ENCODE measurements at places on chromosomes 6 and 20.
A peak's percentile ranks its signal among the peaks of the same experiment; 100 is the strongest.

DNA sequence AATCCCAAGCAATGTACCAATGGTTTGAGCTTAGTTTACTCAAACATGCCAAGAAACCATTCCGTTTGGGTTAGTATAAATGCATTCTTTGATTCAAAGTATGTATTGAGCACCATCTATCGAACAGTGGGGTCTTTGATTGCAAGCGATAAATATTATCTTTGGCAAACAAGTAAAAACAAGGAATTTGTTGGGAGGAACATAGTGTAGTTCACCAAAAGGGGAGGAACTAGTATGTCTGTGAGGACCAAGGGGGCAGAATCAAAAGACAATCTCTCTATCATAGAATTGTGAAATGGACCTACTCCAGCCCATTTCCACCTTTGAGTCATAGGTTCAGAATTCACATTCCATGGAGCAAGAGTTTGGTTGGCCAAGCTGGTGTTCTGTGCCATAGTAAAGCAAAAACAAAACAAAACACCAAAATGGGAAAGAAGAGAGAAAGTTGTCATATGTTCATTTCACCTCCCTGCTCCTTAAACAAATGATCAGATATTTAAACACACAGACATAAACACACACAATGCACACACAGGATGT, 266.0 kb downstream of the TSHZ2 start:
- DNase-seq = no peak

DNA sequence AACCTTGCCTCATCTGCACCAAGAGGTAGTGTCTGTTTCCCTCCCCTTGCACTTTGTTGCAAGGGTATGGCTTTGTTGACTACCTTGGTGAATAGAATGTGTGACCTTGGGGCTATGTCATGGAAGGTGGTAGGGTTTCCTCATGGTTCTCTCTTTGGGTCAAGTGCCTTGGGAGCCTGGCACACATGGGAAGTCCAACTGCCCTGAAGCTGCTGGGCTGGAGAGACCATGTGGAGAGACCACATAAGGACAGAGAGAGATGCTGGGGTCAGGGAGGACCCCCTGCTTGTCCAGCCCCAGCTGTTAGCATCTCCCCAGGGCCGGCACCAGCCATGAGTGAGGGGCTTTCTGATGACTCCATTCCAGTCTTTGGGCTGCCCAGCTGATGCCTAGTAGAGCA, 95.5 kb upstream of the PAX1 start:
- DNase-seq = no peak

DNA sequence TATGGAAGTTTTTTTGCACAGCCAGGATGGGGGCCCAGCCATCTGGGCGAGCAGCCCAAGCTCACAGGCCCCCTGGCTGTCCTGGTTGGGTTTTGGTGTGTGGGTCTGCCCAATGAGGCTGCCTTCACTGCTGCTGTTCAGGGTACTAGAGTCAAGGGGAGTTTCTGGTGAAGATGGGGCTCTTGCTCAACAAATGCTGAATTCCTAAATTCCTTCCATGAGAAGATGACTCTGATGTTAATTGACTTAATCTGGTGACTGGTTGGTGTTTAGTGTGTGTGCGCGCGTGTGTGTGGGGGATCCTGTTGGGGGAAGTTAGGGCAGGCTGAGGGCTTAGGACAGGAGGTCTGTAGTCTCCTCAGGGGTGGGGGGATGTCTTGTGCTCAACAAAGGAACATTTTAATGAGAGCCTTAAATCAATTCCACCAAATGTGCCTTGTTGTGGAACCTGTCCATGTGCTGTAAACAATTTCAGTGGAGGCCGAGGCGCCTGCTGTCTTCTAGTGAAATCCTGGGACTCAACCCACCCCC, 1.9 kb downstream of the PTK7 start:
- no peak for DNase-seq

GRCh38 chr20:52624281-52624680, 347.9 kb upstream of the TSHZ2 start:
- no peak for DNase-seq

DNA sequence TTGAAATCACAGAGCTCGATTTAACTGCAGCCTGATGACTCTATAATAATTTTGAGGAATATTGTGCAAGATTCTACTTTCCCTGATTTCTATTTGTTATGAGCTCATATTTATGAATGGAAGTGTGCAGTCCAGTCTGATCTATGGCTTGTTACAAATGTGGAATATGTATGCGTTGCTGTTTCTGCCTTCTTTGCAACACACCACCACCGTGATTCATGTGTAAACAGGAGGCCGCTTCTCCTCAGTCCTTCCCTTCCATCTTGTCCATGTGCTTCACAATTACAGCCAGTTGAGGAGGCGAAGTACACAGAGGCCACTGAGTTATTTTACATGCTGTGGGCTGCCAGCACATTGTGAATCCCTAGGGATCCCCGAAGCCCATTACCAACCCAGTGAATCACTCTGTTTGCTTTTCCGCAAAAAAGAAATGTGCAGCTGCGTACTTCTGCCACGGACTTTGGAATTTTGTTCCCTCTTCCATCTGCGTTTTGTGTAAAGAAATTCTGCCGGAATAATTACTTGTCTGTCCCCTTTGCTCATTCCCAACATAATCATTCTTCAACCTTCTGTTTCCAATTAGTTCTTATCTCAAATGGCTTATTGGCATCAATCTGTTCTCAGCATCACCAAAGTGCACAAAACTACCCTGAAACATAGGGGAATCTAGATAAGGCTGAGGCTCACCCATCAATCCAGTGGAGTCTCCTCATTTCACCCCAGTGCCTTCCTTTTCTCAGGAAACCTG, 551.6 kb upstream of the CITED2 start:
- peak; percentile 70 for DNase-seq

DNA sequence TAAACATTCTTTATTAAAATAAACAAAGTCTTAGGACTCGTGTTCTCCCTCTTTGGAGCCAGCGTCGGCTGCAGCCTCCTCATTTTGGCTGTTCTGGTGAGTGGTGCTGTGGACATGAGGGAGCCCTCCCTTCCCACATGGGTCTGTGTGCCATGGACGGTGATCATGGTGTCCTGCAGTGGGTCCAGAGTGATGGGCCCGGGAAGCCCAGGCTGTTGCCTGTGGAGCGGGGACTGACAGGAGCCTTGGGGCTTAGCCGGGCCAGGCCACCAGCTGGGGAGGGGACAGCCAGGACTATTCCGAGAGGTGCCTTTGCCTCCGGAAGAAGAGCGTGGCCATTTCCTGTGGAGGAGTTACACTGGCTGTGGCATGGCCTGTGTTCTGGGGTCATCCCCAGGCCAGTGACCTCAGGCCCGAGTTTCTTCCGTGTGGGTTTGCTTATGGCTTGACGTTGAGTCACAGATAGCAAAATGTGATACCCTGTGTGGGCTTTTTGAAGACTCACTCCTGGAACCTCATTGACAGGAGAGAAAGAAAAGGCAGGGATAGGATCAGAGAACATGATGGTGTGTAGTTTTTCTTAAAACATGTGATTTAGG, 153.4 kb downstream of the DTNBP1 start:
- no peak for DNase-seq

DNA sequence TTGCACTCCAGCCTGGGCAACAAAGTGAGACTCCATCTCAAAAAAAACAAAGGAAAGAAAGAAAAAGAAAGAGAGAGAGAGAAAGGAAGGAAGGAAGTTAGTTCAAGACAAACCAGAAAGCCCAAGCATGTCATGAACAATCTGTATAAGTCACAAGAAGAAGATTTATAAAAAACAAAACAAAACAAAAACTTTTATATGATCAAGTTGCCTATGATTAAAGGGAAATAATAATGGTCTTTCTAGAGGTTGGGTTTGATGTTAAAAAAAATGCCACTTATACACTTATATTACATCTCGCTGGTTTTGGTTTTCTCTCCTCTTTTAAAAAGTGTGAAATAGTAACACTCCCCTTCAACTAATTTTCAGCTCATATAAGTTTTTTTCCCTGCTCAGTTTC, 146.2 kb upstream of the CARMIL1 start:
- DNase-seq = no peak

- DNase-seq = peak; percentile 36
Measured at GRCh38 chr6:128882991-128883611, at the start of gene LAMA2. TSS of gene LAMA2 (plus strand) at chr6:128883138. CDS start at chr6:128883246, 108 bp downstream.

- DNase-seq = no peak
Measured at GRCh38 chr6:75368864-75369402, 84.3 kb upstream of the TMEM30A start.

DNA sequence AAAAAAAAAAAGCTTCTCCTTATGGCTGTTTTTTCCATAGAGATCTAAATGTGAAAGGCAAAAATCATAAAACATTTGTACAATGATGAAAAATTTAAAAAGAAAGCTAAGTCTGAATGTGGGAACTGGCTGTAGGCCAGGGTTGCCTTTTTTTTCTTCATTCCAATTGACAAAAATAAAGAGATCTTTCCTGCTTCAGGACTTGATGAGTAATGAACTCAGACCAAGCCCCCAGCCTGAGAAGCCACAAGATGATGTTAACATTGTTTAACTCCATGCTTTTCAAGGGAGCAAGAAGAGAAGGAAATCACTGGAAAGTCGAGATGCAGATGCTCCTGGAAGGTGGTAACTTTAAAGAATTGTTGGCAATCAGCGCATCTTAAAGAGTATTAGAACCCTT, 41.4 kb downstream of the TRMT6 start:
- DNase-seq = no peak

- no peak for DNase-seq
Measured at GRCh38 chr6:29005183-29005885, at the start of gene ZNF311. TSS of gene ZNF311 (minus strand) at chr6:29005315. CDS start at chr6:29003954, 1,361 bp downstream.

DNA sequence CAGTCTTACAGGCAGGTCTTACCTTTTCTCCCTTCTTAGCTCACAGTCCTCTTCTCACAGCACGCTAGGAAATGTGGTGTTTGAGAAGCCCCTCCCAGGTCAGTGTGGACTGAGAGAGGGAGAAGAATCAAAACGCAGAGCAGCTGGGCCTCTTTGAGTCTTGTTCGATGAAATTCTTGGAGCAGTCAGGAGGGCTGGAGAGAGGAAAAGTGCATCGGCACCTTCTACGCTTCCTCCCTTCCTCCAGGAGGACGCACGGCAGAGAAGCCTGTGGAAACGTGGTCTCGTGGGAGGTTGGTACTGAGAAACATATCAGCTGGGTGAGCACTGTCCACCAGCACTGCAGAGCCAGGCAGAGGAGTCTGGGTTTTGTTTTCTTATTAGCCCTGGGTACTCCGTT, 52.7 kb downstream of the TXLNB start:
- no peak for DNase-seq

- peak; percentile 96 for DNase-seq
Measured at GRCh38 chr6:42569102-42570028, 5.5 kb downstream of the UBR2 start.

GRCh38 chr6:150269130-150269856, 99.5 kb upstream of the IYD start:
- DNase-seq = no peak

DNA sequence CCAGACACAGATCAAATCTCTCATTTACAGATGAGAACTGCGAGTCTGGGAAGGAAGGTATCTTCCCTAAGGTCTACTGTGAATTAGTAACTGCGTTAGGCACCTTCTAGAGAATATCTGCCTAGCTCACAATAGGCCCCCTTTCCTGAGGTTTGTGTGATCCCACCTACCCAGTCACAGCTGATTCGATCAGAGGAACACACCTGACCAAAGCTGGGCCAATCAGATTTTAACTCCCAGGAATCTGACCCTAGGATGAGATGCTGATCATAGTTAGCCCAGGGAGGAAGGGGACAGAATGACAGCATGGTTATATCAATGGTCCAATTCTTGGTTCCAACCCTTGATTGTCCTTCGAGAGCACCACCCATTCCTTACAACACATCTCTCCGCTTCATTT, 7.4 kb upstream of the CCDC167 start:
- no peak for DNase-seq

GRCh38 chr6:137646484-137646883, 152.3 kb upstream of the OLIG3 start:
- DNase-seq = no peak

DNA sequence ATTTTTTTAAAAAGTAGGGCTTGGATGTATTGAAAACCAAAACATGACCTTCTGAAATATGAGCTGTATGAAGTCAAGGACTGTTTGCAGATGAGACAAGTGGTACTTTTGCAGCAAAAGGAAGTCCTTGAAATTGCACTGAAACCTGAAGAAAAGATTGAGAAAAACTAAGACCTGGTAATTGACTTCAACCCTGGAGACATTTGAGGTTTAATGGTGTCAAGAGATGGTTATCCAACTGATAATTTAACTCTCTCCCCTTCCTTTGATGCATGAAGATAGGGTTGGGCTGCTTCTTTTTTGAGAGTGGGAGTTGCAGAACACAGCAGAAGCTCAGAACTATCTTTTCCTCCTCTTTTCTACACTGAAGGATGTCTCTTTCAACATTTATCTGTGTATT, 180.9 kb upstream of the DTNBP1 start:
- no peak for DNase-seq

DNA sequence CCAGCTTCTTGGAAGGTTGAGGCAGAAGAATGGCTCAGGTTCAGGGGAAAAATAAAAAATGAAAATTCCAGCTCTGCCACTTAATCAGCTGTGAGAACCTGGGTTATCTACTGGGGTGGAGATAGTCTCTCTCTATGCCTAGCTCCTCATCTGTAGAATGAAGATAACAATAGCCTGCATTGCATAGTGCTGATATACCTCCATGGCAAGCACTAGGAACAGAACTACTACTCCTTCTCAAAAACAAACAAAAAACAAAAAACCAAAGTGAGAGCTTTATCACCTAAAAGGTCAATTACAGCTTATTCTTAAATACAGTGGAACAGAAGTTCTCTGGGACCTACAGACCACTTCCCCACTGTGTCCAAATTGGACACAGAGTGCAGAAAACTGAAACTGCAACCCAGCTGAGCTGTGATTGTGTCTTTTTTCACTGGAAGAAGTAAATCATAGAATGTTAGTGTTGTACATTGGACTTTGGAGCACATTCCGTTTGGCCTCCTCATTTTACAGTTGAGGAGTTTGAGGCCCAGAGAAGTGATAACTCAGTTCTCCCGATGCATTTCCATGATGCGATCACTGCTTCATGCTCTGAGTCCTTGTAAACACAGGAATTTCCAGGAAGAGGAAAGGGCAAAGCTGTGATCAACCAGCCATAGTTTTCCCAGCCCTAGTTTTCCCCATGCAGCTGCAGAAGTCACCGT, 23.3 kb downstream of the MTFR2 start:
- no peak for DNase-seq

- DNase-seq = no peak
Measured at GRCh38 chr6:154509421-154510143, 903 bp downstream of the CNKSR3 start.

Data from astrocyte of the cerebellum (primary cell).